ENCODE measurements at places on chromosomes 6 and 20.
A peak's percentile ranks its signal among the peaks of the same experiment; 100 is the strongest.

- DNase-seq: peak; percentile 100
These were observed 470 bp downstream of the BRPF3 start for GRCh38 chr6:36196880-36197548.

DNA sequence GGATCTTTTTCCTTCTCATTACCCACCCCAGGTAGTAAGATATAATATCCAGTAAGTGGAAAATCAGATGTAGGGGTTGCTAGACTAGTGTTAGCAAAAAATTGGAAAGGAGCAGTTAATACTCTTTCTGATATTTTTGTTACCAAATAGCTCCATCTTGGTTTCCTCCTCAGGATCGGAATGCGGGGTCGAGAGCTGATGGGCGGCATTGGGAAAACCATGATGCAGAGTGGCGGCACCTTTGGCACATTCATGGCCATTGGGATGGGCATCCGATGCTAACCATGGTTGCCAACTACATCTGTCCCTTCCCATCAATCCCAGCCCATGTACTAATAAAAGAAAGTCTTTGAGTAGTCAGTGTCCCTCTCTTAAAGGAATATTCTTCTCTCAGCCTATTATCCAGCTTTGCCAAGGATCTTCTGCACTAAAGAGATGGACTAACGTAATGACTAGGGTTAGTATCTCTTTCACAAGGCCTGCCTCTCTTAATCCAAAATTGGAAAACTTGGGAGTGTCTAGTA lies 1.5 kb downstream of the ROMO1 start:
- no peak for DNase-seq

GRCh38 chr20:401682-402495 lies 6.2 kb upstream of the RBCK1 start:
- DNase-seq: no peak

- no peak for DNase-seq
These were observed 22.2 kb downstream of the SAMHD1 start for GRCh38 chr20:36929290-36929689.

- DNase-seq: no peak
These were observed 23.1 kb downstream of the SPATA2 start for GRCh38 chr20:49892260-49892659.

- DNase-seq: peak; percentile 11
These were observed at the start of gene SYNGAP1 for GRCh38 chr6:33419580-33420490. SYNGAP1 (plus strand) TSS chr6:33420065; CDS start chr6:33420265, 200 bp downstream.

- no peak for DNase-seq
These were observed 4.9 kb upstream of the TBX18 start for GRCh38 chr6:84769306-84769705.

DNA sequence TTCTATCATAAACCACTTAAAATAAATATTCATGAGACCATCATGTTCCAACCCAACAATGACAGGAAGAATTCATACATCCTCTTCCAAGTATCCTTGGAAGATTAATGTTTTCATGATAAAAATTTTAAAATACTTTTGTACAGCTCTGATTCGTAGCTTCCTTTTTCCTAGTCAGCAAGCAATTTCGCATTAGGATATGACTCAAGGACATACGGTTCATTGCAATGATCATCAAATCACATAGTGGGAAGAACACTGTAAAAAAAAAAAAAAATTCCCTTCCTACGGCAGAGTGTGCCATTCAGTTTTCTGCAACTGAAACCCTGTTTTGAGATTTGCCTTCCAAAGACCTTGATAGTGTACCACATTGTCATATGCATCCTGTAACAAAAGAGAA lies 35.3 kb upstream of the GFOD1 start:
- DNase-seq: no peak

GRCh38 chr6:33377171-33377570 lies 14.5 kb upstream of the KIFC1 start:
- DNase-seq: no peak

DNA sequence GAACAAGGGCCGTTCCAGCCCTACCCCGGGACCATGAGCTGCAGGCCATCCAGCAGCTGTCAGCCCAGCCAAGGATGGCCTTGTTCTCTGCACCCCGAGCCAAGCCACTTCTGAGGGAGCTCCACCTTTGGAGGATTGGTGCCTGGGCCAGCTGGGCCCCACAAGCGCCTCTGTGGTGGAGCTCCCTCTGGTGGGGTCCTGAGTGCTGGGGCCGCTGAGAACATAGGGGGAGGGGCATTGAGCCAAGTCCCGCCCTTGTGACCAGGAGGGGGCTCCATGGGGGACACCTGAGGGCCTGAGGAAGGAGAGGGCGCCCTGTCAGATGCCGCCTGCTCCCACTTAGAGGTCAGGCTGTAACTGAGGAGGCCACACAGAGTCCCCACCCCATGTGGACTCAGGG lies 43.2 kb downstream of the YTHDF1 start:
- no peak for DNase-seq

GRCh38 chr6:160974304-160974771 lies 17.2 kb upstream of the MAP3K4 start:
- DNase-seq: no peak

- no peak for DNase-seq
These were observed 157.3 kb downstream of the DTNBP1 start for GRCh38 chr6:15505463-15505918.

DNA sequence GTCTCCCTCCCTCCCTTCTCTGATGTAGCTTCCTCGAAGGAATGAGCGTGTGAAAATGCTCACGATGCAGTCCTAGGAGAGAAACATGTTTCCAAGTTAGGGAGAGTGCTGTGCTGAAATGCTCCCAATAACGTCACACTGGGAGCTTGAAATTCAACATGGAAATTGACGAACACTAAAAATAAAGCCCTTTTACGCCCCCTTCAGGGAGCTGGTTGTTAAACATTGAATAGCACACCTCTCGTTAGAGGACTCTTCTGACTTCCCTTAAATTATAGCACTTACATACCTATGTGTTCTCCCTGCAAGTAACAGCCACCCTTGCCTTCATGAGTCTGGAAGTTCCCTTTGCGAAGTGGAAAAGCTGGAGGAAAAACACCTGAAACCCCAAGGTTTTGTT lies 88.6 kb downstream of the BFSP1 start:
- no peak for DNase-seq

All from stimulated activated naive CD4-positive, alpha-beta T cell treated with Interleukin-2 at 50 U/mL for 16 hours (primary cell).